ENCODE measurements at places on chromosomes 6 and 20. TPM values are rescaled to one million over a fixed set of nuclear protein-coding genes. Genes with fewer than 3 reads are reported as not detected.

PRELID3B gene
- total RNA-seq = 94.9 TPM

RAB44 gene
- total RNA-seq = not detected

BIRC7 gene
- not detected for total RNA-seq

ADGB gene
- total RNA-seq = not detected

ELOVL4 gene
- total RNA-seq = 1.0 TPM

GSTA3 gene
- not detected for total RNA-seq

- H3K27ac ChIP-seq = no peak overlapping the region
- no peak for DNase-seq
- H3K36me3 ChIP-seq = no peaks in the 10 kb centered on the region
- H3K4me3 ChIP-seq = no peak overlapping the region
- H3K4me1 ChIP-seq = no peaks in the 10 kb centered on the region
Measured at GRCh38 chr6:128483472-128484135, 36.8 kb downstream of the PTPRK start.

GRCh38 chr20:63265891-63266515 lies 6.6 kb upstream of the ARFGAP1 start:
- H3K4me3 ChIP-seq = no peak overlapping the region
- no peaks in the 10 kb centered on the region for H3K27me3 ChIP-seq
- H3K27ac ChIP-seq = no peak overlapping the region
- H3K4me1 ChIP-seq = peaks cover 11% of the 10 kb centered on the region
- H3K36me3 ChIP-seq = no peaks in the 10 kb centered on the region

DNA sequence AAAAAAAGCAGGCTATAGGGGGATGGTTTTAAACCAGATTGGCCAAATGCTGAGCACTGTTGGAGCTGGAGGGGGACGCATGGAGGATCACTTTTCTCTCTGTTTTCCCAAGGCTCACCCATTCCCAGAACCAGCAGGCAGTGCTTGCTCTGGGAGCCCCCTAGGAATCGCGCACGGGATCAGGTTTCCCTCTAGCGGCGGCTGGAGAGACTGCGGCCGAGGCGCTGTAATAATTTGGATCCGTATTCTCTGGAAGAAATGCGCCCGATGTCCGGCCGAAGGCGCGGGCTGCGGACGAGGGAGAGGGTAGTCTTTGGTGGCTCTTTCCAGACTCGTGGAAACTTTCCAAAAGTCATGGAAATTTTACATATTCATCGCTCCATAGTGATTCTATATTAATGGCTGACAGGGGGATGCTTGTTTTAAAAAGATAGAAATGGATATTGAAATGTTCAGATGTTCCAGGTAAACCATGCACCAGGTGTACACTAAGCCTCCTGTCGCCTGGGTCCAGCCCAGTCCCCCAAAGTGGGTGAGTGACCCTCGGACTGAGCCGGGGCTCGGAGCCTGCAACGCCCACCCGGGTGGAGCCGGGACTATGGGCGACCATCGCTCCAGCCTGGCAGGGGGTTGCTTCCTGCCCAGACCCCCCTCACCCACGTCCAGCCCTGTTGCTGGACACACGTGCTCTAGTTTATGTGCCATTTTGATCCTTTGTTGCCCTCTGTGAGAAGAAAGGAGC lies 78.7 kb upstream of the PHACTR3 start:
- no peaks in the 10 kb centered on the region for H3K4me1 ChIP-seq
- no peak overlapping the region for H3K4me3 ChIP-seq
- no peak overlapping the region for H3K27ac ChIP-seq
- no peaks in the 10 kb centered on the region for H3K36me3 ChIP-seq
- DNase-seq = peak; percentile 47

DNA sequence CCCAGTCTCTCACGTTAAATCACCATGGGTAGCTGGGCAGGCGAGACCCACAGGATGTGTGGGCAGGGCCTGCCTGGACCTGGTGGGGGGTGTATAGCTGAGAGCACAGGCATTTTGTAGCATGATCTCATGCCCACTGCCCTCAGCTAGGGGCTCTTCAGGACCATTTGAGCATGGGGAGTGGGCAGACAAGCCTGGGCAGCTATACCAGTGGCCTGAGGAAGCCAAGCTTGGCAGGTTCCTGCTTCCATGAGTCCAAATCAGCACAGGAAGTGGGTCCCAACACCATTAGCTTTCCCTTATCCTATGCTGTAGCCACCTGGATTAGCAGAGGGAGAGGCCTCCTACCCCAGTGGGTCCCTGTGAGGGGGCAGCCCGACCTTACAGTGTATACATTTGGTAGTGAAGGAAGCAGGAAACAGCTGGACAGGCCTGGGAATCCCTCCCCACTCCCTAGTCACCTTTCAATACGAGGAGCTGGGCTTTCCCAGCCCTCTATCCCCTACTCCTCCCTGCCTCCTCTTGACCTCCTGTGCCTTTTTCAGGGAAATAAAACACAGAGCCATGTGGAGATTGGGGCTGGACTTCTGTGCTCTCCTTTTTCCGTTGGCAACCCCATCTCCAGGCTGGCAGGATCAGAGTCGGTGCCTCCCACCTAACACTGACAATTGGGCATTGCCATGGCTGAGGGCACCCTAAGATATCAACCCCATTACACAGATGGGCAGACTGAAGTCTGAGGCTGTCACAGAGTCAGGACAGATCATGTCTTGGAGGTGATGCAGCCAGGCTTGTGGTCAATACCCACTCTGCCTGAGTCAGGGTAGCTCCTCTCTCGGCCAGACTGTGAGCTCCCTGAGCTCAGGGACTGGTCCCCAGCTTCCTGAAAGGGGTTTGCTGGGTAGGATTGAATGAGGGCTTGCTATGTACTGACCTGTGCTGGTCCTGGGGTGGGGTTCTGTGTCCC lies 59.8 kb downstream of the MRPL14 start:
- no peaks in the 10 kb centered on the region for H3K27me3 ChIP-seq
- H3K27ac ChIP-seq = no peak overlapping the region
- DNase-seq = no peak
- no peaks in the 10 kb centered on the region for H3K36me3 ChIP-seq
- H3K4me1 ChIP-seq = peaks cover 10% of the 10 kb centered on the region

- H3K27me3 ChIP-seq = no peaks in the 10 kb centered on the region
- DNase-seq = peak; percentile 60
- no peaks in the 10 kb centered on the region for H3K36me3 ChIP-seq
- H3K4me3 ChIP-seq = no peak overlapping the region
- peak overlapping the region; percentile 85 for H3K27ac ChIP-seq
Measured at GRCh38 chr6:56370561-56371211, 123.3 kb upstream of the COL21A1 start.

DNA sequence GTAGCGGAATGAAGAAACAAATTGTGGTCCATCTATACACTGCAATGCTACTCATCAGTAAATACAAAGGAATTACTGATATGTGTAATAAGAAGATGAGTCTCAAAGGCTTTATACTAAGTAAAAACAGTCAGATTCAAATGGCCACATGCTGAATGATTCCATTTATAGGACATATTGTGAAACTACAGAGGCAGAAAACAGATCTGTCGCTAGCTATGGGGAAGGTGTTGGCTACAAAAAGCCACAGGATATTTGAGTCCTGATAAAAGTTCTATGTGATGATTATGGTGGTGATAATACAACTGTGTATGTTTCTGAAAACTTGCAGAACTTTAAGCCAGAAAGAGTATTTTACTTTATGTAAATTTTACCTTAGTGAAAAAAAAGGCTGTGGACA lies 313.2 kb downstream of the HDGFL1 start:
- no peak for DNase-seq
- peaks cover 10% of the 10 kb centered on the region for H3K4me1 ChIP-seq
- no peaks in the 10 kb centered on the region for H3K27me3 ChIP-seq
- no peak overlapping the region for H3K27ac ChIP-seq
- H3K4me3 ChIP-seq = no peak overlapping the region

DNA sequence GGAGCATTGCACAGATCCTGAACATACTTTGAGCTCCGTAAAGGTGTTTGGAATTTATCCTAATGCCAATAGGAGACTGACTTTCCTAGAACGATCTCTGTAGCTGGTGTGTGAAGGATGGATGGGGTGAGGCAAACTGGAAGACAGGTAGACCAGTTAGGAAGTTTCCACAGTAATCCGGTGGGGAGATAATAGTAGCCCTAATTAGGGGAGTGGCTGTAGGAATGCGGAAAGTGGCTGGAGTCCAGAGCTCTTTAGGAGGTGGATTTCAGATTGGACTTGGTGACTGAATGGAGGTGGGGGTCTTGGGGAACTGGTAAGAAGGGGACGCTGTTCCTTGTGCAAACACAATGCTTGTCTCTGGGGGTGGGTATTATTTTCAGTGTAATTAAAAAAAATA lies 146.3 kb downstream of the SOX4 start:
- H3K27ac ChIP-seq = no peak overlapping the region
- H3K27me3 ChIP-seq = no peaks in the 10 kb centered on the region
- peaks cover 14% of the 10 kb centered on the region for H3K4me1 ChIP-seq
- no peak overlapping the region for H3K4me3 ChIP-seq
- no peak for DNase-seq
- no peaks in the 10 kb centered on the region for H3K36me3 ChIP-seq

DNA sequence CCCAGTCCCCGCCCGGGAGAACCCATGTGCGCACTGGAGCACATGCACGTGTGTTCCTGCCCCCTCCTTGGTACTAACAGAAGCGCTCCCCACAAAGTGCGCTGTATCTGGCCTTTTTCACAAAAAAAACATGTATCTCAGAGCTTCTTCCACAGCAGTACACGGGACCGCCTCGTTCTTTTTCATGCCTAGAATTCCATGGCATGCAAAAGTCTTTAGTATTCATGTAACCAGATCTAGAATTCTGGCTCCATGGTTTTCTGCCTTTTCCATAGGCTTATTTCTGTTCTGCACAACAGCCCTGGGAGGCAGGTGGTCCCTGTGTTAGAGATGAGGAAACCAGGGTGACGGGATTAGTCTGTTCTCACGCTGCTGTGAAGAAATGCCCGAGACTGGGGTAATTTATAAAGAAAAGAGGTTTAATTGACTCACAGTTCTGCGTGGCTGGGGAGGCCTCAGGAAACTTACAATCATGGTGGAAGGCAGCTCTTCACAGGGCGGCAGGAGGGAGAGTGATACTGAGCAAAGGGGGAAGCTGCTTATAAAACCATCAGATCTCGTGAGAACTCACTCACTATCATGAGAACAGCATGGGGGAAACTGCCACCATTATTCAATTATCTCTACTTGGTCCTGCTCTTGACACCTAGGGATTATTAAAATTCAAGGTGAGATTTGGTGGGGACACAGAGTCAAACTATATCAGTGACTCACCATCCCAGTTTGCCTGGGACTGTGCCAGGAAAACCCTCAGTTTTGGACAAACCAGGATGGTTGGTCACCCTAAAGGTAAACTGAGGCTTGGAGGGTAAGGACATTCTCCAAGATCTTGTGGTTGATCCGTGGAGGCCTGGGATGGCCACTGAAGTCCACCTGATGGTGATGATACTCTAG lies 41.0 kb downstream of the C20orf203 start:
- no peaks in the 10 kb centered on the region for H3K36me3 ChIP-seq
- H3K27ac ChIP-seq = no peak overlapping the region
- H3K4me1 ChIP-seq = peaks cover 1% of the 10 kb centered on the region
- DNase-seq = no peak

GRCh38 chr20:36573103-36573797 lies at the start of gene TGIF2:
Gene TGIF2, plus strand, starts transcription at chr20:36573597. Its CDS starts 5,178 bp downstream, at chr20:36578775.
- no peaks in the 10 kb centered on the region for H3K36me3 ChIP-seq
- H3K4me1 ChIP-seq = peaks cover 34% of the 10 kb centered on the region
- peak within 1 kb of the TSS; percentile 68 for H3K4me3 ChIP-seq

DNA sequence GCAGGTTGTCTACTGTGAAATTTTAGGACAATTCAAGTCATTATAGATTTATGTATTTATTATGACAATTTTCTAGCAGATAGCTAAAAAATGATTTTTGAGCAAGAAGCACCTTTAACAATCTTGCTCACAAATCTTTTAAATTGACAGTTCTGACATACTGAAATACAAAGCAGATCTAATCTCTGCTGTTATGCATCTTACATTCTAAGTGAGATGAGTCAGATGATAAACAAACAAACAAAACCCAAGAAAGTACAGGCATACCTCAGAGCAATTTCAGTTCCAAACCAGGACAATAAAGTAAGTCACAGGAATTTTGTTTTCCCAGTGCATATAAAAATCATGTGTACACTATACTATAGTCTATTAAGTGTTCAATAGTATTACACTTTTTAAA lies 430.7 kb upstream of the PTCHD4 start:
- no peaks in the 10 kb centered on the region for H3K36me3 ChIP-seq
- no peak for DNase-seq
- no peak overlapping the region for H3K4me3 ChIP-seq
- no peak overlapping the region for H3K27ac ChIP-seq
- H3K27me3 ChIP-seq = no peaks in the 10 kb centered on the region
- no peaks in the 10 kb centered on the region for H3K4me1 ChIP-seq

DNA sequence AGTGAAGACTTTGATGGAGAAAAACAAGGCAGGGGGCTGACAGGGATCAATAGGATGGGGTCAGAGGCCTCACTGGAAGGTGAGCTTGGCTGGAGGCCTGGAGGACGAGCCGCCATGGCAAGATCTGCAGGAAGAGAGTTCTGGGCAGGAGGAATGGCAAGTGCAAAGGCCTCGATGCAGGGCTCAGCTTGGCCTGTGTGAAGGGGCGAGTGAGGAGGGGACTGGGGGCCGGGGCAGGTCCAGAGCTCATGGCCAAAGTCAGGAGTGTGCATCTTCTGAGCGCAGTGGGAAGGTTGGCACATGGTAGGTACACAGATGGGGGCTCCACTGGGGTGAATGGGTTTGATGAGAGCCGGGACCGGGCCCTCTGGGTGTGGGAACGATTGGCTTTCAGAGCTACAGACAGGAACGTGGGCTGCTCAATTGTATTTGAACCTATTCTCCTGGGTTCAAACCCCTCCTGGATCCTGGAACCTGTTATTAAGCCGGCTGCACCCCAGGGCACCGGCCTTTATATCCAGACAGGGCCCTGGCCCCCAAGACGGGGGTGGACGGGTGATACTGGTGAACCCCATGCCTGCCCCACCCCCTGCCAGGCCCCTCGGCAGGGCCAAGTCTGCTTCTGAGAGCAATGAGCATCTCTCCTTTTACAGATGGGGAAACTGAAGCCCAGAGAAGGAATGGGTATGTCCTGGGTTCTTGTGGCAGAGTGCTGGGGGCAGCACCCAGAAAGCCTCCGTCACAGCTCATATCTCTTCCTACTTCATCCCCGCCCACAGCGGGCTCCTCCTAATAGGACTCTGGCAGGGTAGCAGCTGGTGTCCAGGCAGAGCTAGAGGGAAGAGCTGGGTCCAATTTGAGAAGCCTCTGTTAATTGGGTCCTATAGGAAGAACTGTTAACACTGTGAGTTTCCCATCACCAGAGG lies 106.1 kb downstream of the CEBPB start:
- H3K4me3 ChIP-seq = no peak overlapping the region
- peak overlapping the region; percentile 85 for H3K27ac ChIP-seq
- peaks cover 30% of the 10 kb centered on the region for H3K4me1 ChIP-seq
- no peaks in the 10 kb centered on the region for H3K27me3 ChIP-seq
- no peak for DNase-seq

- no peak for DNase-seq
- peak overlapping the region; percentile 78 for H3K4me3 ChIP-seq
- peak overlapping the region; percentile 95 for H3K27ac ChIP-seq
- H3K36me3 ChIP-seq = no peaks in the 10 kb centered on the region
- H3K4me1 ChIP-seq = peaks cover 13% of the 10 kb centered on the region
Measured at GRCh38 chr6:95576218-95576997, 927 bp upstream of the MANEA start.
